ENCODE measurements at places on chromosomes 3 and 15.

- DNase-seq, result peak; percentile 13
Observed at GRCh38 chr15:41161736-41162135, 45.7 kb upstream of the INO80 start.

DNA sequence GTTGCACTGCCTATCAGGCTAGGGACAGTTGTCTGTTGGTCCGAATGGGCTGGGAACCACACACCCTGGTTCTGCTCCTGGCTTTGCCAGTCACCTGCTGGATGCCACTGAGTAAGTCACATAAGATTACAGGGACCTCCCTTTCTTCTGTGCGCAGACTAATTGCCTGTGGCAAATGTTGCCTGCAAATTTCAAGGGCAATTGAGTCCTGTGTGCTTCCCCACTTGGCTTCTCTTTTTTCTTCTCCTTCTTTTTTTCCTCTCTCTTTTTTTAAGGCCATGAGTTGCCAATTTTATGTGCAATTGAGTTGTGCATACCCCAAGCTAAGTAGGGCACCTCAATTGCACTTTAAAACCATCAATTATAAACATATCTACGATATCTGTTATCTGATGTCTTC, 963.4 kb downstream of the MCTP2 start:
- no peak for DNase-seq

DNA sequence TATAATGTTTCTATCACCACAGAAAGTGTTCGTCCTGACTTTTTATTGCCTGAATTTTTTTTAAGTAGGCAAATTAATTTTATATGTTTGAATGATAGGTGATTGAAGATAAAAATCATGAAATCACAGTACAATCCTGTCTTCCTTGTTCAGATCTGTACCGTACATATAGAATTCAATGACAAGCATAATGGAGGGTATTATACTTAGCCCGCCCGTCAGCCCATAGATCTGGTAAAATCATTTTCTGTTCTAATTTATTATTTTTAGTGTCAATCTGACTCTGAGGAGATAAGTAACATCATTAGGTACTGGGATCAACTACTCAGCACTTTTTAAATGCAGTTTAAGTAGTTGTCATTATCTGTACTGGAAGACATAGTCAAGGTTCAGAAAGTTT, 269.9 kb downstream of the NR2F2 start:
- no peak for DNase-seq

- peak; percentile 41 for DNase-seq
Observed at GRCh38 chr3:115512565-115513415, 110.5 kb upstream of the GAP43 start.

- no peak for DNase-seq
Observed at GRCh38 chr3:162760789-162761188, 1264.2 kb downstream of the OTOL1 start.

- no peak for DNase-seq
Observed at GRCh38 chr3:53845881-53846133, 412 bp downstream of the CHDH start.

DNA sequence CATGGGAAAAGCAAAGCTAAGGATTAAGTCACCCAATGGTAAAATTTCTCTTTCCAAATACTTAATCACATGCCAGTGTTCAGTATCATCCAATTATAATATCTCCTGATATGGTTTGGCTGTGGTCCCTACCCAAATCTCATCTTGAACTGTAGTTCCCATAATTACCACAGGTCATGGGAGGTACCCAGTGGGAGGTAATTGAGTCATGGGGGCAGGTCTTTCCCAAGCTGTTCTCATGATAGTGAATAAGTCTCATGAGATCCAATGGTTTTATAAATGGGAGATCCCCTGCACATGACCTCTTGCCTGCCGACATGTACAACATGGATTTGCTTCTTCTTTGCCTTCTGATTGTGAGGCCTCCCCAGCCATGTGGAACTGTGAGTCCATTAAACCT, 26.1 kb upstream of the NMB start:
- DNase-seq, result peak; percentile 43

DNA sequence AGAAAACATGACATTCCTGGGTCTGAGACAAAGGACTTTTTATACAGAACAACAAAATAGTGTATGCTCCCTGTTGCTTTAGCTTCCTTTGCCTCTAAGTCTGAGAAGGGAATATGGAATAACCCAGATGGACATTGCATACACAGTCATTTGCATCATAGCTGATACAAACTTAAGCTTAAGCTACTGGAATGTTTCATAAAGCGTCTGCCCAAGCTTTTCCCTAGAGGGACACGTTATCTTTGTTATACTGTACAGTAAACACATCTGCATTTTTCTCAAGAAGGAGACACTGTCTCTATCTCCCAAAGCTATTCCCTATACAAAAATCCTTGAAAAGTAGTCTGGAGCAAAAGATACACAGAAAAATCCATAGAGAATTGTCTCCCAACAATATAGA, 775.0 kb downstream of the DIPK2A start:
- no peak for DNase-seq

DNA sequence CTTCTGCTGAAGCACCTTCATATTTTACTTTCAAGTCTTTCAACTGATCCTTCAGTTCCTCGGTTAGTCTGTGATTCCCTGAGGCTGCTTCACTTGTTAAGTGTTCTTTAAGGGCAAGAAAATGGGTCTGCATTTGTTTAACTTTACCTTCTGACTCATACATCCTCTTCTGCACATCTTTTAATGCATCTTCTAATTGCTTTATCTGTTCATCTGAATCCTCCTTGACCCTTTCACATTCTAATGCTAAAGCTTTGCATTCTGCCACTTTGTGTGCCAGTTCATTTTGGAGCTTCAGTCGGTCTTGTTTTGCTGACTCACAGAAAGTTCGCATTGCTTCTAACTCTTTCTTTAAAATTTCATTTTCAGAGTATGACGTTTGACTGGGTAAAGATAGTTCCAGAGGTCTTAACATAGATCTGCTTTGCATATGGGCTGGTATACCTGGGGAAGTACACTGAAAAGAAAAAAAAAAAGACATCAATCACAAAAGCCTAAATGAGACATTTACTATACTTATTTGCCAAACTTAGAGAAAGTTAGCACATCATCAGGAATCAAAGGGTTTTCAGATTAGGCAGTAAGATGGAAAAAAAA, 94.3 kb downstream of the UACA start:
- DNase-seq, result peak; percentile 61

GRCh38 chr3:99172736-99173657, 271.5 kb upstream of the DCBLD2 start:
- DNase-seq, result peak; percentile 83

DNA sequence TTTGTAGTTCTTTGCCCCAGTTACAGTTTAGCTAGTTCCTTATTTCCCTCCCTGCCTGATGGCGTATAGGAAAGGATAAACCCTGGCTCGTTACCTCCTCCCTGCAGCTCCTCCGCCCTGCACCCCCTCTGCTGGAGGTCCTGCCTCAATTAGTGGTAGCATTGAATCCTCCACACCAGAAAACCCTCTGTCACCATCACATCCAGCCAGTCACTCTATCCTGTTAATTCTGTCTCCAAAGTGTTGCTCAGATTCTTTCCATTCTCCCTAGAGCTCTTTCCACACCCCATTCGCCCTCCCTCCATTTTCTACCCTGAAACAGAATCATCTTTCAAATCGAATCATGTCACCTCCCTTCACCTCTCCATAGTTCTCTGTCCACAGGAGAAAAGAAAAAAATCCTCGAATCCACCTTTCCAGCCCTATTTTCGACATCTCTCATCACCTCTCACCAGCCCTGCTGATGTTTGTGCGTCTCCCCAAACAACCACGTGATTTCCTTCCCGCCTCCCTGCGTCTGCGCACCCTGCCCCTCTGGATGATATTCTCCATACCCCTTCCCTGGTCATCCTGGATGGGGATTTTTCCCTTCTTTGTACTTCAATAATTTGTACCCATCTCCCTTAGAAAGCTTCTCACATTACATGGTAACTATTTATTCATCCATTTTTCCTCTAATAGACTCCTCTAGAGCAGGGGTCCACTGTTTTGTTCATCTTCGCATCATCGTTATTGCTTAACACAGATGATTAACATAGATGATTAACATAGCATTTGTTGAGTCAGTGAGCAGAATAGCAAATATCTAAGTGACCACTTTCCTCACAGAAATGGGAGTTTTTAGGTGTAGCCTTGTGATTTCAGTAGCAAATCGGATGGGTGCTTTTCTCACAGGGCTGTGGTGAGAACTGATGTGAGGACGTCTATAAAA, 37.1 kb downstream of the MAP3K13 start:
- DNase-seq, result peak; percentile 19

DNA sequence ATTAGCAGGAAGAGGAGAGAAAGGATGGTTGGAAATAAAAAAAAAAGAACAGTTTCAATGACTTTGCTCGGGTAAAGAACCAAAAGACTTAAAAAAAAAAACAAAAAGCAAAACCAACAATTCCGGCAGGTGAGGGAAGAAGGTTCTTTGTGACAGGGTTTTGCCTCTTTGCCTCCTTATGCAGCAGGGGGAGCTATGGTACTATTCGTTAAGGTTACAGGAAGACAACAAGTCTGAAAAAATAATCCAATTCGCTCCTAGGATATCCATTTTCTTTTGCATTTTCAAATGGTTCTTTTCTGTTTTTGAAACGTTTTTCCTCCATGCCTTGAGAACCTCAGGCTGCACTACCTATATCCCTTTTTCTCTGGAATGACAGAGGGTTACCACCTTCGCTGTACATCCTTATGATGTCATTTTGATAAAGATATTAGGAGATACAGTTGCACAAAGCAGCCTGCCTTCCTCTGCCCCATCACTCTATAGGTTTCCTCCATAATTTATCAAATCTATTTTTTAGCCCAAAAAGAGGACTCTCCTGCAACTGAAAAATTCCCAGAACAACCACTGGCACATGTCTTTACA, 55.0 kb downstream of the CFAP20DC start:
- DNase-seq, result peak; percentile 70

GRCh38 chr15:53208751-53209150, 418.6 kb upstream of the ONECUT1 start:
- DNase-seq, result no peak

DNA sequence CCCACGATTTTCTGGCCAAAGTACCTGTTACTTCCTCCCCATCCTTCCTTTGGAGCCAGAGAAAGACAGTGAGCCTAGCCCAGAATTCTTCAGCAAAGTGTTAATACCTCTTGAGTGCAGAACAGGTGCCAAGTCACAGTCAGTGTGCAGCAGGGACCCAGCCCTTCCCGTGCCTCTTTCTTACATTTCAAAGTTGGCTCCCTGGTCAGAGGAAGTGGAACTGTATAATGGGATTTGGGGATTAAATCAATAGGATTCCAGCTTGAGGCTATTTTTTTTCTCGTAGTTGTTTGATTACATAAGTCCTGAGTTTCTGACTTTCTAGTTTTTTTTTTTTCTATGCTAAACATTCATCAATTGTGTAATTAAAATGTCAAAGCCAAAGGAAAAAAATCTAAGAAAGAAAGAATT, 52.6 kb upstream of the ABHD10 start:
- DNase-seq, result peak; percentile 22

- no peak for DNase-seq
Observed at GRCh38 chr3:56917361-56918110, 115.8 kb upstream of the ARHGEF3 start.

- DNase-seq, result peak; percentile 28
Observed at GRCh38 chr3:99578339-99578970, 59.9 kb upstream of the COL8A1 start.

DNA sequence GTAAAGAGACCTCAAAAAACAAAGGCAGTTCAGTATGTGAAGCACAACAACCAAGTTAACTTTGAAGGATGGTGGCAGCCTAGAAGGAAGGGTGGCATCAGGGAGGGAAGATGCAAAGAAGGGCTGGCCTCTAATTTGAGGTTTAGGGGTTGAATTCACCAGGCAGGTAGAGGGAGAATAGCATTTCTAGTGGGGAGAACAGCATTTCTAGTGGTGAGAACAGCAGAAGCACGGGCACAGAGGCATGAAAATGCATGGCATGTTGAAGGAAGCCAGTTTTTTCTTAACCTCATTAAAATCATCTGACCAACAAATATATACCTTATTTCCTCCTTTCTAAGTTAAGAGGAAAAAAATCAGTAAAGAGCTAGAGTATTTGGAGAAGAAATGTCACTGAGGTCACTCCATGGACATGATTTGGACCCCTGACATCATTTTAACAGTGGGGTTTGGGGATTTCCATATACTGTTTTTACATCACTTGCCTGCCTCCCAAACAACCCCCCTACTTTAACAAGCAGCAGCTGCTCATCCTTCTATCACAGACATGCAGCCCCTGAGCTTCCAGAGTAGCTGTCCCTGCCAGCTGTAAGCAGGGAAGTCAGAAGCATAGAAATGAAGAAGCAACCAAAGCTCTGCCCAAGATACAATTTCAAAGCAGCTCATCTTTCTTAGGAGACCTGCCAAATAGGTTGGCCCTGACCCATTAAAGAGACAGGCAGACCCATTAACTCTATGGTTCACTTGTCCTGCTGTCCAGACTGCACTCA, 2.4 kb upstream of the POPDC2 start:
- DNase-seq, result peak; percentile 80

DNA sequence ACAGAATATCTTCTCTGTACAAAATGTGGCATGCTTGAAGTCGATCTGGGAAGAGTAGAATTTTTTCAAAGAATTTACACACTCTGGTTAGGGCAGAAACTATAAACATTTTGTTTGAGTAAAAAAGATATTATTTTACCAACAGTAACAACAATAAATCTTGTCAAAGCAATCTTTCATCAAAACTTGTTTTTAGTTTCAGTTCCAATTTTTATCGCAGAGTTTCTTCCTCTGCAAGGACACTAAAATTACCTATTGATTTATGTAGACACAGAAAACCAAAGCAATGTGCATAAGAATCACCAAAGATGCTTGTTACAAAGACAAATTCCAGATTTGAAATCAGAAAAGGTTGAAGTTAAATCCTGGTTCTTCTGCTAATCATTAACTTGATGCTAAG, 61.9 kb downstream of the CGGBP1 start:
- no peak for DNase-seq

- peak; percentile 77 for DNase-seq
Observed at GRCh38 chr3:42600958-42601675, 631 bp downstream of the NKTR start.

- DNase-seq, result peak; percentile 46
Observed at GRCh38 chr3:69368129-69368741, 17.7 kb downstream of the FRMD4B start.

DNA sequence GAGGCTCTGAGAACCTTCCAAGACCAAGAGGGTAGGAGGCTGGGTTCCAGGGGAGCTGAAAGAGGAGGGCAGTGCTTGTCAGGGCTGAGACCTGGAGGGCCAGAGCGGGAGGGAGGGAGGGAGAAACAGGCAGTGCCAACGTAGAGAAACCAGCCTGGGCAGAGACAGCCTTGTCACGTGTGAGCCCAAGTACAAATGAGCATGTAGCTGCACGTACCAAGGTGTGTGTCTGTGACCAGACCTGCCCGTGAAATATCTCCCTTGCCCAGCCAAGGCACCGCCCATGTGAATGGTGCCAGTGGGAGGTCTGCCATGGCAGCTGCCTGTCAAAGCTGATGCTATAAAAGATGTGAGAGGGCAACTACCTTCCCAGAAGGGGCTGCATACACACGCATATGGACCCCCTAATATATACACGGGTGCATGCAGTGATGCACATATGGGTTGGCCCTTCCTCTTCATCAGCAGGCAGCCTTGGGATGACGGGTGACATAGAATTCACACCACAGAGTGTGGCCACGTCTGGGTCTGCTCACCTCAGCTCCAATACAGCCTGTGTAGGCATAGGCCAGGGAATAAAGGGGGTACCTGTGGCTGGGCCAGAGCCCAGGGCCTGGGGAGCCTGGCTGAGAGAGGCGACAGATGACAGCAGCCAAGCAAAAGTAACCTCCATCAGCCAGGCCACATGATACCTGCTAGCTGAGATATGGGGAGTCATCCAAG, 7.8 kb upstream of the CTDSPL start:
- DNase-seq, result no peak
